ENCODE measurements at places on chromosomes 3 and 15. TPM values are rescaled to one million over a fixed set of nuclear protein-coding genes. Genes with fewer than 3 reads are reported as not detected.

MESP2 gene
- total RNA-seq: 2.0 TPM

SERPINI2 gene
- total RNA-seq: not detected

CLDN11 gene
- total RNA-seq: 104 TPM

FMN1 gene
- 1.7 TPM for total RNA-seq

ANKDD1A gene
- total RNA-seq: 4.9 TPM
